ENCODE measurements at places on chromosomes 1 and 21.
A peak's percentile ranks its signal among the peaks of the same experiment; 100 is the strongest.

- DNase-seq = peak; percentile 11
These were observed 772.3 kb upstream of the ADAMTS5 start for GRCh38 chr21:27739187-27739586.

DNA sequence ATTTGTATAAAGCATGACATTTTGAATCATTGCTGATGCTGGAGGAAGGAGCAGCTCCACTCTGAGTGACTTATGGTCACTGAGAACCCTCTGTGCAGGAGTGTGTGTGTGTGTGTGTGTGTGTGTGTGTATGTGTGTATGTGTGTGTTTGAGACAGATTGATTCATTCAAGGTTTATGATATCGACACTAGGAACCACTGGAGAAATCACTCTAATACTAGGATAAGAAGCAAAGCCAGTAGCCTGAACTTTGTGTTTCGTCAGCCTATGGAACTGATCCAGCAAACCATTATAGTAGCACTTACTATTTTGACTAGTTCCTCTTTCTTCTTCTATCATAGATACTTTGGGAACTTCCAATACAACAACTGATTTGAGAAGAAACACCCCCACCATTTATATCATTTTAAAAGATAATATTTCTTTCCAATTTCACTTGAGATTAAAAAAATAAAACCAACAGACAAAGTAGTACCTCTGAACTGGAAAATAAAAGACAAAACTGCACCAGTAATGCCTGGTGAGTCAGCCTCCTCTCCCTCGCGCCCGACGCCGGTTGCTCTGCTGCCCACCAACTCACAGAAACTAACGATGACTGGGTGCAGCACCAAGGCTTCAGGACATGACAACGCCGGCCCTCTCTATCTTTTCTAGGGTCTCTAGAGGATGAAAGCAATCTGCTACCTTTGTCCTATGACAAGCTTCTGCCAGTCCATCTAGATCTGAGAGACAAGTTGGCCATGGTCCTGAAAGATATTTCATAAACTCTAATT, 20.9 kb downstream of the SLAMF1 start:
- no peak for DNase-seq

DNA sequence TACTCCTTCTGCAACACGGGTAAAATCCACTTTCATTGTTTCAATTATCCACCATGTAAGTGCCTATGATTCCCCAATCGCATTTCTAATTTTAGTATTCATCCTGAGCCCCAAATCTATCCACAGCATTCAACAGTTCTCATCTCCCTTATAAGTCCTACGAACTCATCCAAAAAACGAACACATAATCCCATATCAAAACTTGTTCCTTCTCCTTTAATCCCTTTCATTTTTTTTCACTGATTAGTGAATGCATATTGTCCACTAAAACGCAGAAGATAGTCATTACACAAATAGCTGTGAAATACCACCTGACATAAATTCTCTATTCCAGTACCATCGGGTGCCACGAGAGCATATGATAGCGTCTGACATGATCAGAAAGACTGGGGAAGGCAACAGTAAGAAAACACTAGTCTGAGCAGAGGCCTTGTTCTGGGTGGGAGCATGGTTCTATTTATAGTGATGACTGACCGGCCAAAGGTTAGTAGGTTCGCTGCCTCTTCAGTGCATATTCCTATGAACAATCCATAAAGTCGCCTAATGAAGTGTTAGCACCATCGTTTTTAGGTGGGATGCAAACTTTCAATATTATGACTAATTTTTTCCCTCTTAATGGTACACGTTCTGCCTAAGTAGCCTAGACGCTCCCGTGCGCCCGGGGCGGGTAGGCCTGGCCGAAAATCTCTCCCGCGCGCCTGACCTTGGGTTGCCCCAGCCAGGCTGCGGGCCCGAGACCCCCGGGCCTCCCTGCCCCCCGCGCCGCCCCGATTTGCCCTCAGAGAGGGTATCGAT, 648 bp downstream of the ATP5PF start:
- no peak for DNase-seq

GRCh38 chr1:58030456-58030855, 516.1 kb downstream of the OMA1 start:
- DNase-seq = no peak

- DNase-seq = no peak
These were observed 303.9 kb upstream of the DUSP10 start for GRCh38 chr1:222045786-222046185.

Measured in prostate gland (tissue), 2 donors.